Activated CD4-positive, alpha-beta T cell treated with anti-CD3 and anti-CD28 coated beads, Interleukin-2, amount 10 ng/mL, durations not matched to agents 7 days and 5 days (primary cell): ENCODE measurements at places on chromosomes 2 and 18.

- no peak for DNase-seq
Measured at GRCh38 chr2:207995887-207996286, 29.4 kb downstream of the PLEKHM3 start.

DNA sequence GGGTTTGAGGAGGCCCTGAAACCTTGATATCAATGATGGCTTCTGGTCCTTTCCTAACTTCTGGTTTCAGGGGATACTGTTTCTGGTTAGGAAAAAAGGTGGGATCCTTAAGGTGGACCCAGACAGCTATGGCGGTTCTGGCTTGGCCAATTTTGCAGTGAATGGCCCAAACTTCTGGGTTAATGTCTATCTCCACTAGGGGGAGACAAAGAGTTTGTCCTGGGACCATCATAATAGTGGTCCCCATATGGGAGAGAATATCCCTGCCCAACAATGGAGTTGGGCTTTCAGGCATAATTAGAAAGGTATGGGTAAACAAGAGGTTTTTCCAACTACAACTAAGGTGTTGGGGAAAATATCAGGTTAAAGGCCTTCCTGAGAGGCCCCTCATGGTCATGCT lies 273.5 kb downstream of the CALCRL start:
- no peak for DNase-seq

DNA sequence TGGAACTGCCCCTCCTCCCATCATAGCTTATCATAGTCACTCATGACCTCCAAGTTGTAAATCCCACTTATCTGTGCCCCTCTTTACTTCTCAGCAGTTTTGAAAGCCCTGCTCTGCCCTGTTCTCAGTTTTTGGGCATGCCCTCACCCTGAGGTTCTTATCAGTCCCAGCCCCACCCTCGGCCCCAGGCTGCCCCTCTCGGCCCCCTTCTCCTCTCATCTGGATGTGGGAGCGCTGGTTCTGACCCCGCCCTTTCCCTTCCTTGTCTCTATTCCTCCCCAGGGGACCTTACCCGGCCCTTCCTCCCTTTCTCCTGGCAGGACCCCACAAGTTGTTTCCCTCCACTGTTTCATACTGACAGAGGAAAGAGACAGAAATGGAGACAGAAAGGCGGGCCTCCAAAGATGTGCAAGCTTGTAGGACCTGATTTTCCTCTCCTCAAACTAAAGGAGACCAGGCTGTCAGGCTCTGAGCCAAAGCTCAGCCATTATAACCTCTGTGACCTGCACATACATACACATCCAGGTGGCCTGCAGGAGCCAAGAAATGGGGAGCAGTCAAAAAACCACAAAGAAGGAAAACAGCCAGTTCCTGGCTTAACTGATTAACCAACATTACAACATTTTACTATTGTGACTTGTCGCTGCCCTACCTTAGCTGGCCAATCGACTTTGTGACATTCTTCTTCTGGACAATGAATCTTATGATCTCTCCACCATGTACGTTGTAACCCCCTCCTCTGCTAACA lies 171.0 kb upstream of the HS6ST1 start:
- DNase-seq: no peak

- no peak for DNase-seq
Measured at GRCh38 chr2:69801745-69802290, 27.6 kb upstream of the GMCL1 start.

DNA sequence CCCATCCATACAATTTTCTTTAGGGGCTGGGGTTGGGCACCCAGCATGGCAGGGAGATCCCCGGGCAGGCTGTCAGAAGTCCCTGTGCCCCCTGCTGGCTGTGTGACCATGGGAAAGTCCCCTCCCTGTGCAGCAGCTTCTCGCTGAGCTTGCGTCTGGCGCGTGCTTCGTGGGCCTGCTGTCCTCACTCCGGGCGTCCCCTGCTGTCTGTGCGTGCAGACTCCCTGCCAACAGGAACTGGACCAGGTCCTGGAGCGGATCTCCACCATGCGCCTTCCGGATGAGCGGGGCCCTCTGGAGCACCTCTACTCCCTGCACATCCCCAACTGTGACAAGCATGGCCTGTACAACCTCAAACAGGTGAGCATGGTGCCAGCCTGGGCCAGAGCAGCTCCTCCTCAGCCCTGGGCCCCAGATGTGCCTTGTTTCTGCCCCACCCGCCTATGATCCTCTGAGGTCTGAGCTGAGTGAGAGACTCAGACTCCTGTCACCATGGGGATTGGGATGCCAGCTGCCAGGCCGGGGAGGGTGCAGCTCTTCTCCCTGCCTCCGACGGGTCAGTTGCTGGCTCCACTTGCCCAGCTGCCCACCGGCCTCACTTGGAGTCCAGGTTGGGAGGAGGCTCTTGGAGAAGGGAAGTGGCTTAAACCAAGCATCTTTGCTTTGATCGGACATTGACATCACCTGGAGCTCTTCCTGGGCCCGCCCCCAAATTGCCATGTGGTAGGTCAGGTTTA lies 28.6 kb downstream of the IGFBP2 start:
- no peak for DNase-seq

GRCh38 chr2:197596766-197597165 lies 78.6 kb downstream of the RFTN2 start:
- no peak for DNase-seq

- DNase-seq: no peak
Measured at GRCh38 chr18:72833471-72833870, 34.3 kb downstream of the NETO1 start.

DNA sequence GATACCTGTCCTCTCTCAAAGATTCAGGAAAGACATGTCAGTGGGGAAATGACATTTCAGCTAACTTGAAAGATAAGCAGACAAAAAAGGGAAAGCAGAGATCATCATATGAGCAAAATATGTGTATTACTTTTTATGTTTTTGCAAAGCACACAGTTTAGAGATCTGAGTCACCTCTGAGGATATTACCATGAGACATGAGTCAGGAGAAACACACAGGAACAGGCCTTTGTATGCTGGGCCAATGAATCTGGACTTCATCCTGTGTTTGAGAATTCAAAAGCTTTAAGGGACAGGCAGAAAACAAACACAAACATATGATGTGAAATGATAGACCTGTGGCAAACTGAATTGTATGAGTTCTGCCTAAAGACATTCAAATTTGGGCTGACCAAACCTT lies 306.0 kb upstream of the EPC2 start:
- no peak for DNase-seq

DNA sequence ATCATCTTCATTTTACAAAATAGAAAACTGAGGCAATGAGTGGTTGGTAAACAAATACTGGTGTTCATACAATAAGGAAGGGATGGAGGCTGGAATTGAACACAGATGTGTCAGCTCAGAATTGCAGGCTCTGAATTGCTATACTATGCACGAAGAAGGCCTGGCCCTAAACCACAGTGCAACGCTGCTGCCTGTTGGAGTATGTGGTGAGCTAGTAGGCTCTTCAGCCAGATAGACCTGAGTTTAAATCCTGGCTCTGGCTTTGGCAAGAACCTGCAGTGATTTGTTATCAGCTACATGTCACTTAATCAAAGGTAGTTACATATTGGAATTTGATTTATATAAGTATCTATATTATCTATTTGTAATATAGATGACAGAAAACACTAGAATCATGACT lies 1602.4 kb upstream of the CELF4 start:
- DNase-seq: no peak

DNA sequence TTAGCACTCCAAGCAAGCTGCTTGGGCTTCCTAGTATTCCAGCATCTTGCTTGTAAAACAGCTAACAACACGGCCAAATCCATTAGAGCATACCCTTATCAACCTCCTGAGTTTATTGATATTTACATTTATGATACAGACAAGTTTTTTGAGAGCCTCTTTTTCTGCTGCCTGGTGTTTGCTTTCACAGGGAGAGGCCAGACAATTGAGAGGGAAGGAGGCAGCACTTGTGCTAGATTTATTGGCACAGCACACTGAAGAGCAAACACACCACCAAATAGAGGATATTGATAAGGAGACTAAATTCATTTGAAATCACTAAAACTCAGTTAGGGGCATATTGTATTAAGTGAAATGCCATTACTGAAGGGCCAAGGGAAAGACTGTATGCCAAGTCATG lies 1142.3 kb upstream of the FANCL start:
- no peak for DNase-seq

DNA sequence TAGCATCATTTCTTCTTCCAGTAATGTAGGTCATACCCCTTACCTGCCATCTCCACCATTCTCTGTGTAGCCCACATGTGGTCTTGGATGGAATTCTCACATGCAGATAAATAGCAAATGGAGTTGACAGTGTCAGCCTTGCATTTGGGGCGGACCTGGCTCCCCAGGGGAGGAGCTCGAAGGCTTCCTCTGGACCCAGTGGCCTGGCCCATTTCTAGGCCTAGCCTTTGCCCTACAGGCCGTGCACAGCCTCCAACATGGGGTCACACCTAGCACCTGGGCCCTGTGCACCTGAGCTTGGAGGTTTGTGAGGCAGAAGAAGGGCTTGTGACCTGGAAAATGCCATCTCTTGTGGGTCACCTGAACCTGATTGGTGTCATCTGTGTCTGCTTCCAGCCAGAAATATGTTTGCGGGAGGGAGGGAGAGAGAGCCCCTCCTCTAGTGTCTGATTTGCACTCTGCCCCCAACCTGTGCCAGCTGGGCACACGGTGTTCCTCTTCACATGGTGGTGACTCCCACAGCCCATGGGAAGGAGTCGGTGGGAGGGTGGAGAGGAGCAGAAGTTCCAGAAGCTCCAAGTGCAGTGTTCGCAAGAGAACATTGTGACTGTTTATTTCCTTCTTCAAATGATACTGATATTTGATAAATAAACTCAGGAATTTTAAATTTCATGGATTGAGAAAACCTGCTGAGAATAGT lies 33.0 kb downstream of the ITGB1BP1 start:
- DNase-seq: no peak

DNA sequence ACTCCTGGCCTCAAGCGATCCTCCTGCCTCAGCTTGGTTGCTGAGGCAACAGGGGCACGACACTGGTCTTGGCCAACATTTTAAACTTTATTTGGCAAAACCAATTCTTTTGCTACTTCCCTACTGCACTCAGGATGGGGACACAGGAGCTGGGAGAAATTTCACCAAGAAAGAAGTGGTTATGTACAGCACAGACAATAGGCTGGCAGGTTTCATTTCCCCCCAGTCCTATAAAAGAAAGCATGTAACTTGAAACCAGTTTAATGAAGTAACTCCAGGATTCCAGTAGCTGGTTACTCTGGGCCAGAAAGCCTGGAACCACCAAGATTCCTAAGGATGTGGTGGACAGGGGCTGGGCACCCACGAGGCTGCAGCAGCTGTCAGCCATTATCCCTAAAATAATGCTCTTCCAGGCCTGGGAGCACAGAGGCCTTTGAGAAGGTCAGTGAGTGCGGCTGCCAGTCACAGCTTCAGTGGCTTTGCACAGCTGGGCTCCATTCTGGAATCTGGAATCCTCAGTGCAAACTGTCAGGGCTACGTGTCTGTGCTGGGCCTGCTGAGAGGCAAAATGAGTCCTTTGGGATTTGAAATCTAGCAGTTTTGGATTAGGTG lies 142.3 kb upstream of the ITGA6 start:
- DNase-seq: no peak

DNA sequence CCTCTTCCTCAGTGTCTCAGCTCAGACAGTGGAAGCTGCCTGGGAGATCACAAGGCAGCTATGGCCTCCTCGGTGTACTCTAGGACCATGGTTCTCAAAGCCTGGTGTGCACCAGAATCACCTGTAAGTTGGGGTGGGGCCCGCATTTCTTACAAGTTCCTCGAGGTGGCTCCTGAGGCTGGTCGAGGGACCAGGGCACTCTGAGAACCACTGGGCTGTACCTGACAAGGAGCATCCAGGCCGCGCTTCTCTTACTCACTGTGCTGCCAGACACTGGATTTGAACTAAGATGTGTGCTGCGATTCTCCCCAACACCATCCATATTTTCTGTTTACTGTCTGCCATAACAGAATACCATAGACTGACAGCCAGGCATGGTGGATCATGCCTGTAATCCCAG lies 59.5 kb downstream of the DIPK1C start:
- DNase-seq: no peak

- no peak for DNase-seq
Measured at GRCh38 chr18:48794251-48794970, 156.4 kb downstream of the SMAD7 start.

GRCh38 chr2:220764171-220764570 lies 807.9 kb downstream of the EPHA4 start:
- no peak for DNase-seq

DNA sequence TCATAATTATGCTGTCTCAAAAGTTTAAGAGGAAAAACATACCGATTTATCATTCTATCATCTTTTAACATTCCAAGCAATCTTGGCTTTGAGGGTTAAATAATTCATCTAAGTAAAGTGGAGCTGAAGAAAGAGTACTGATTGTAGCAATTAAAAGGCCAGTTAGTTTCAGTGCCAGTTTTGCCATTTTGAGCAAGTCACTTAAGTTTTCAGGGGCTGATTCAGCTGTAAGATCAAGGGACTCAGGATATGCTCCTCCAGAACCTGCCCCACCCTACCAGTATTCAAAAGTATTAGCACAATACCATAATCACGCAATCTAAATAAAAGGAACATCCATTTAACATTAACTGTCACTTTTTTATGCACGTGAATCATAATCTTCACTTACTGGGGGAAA lies 1.9 kb downstream of the SS18 start:
- DNase-seq: no peak

DNA sequence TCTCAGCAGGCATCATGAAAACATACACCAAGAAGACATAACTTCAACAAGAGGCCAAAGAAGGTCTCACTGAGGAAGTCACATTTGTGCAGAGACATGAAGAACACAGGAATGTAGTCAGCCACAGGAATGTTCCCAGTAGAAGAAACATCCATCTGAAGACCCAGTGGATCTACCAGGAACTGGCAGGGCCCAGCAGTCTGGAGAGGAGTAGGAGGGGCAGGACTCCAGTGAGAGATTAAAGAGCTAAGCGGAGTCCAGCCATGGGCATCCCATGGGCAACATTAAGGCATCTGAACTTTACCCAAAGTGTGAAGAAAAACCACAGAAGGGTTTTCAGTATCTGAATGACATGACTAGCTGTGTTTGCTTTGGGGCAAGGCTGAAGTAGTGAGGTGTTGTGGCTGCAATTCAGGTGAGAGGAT lies 103.1 kb downstream of the UPP2 start:
- DNase-seq: no peak

DNA sequence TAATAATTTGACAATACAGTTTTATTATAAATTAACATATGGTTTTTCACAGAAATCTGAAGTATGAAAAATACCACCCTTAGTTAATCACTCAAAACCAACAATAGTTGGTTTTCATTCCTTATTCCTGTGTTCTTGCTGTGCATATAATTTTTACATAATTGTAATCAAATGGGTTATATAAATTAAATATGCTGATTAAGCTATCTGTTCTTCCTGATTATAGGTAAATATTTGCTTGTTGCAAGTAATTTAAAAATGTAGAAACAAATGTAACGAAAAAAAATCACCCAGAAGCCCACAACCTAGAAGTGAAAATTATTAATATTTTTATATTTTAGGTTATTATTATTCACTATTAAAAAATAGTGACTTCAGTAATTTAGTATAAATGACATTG lies 98.3 kb downstream of the ZNF804A start:
- DNase-seq: no peak

- DNase-seq: no peak
Measured at GRCh38 chr18:10201659-10202058, 252.8 kb upstream of the APCDD1 start.

GRCh38 chr18:48007955-48008701 lies 77.7 kb upstream of the SMAD2 start:
- peak; percentile 35 for DNase-seq

- no peak for DNase-seq
Measured at GRCh38 chr2:120972286-120972685, 236.6 kb downstream of the GLI2 start.
